Suppressor macrophage (primary cell): ENCODE measurements at places on chromosomes 12 and 14.
A peak's percentile ranks its signal among the peaks of the same experiment; 100 is the strongest.

DNA sequence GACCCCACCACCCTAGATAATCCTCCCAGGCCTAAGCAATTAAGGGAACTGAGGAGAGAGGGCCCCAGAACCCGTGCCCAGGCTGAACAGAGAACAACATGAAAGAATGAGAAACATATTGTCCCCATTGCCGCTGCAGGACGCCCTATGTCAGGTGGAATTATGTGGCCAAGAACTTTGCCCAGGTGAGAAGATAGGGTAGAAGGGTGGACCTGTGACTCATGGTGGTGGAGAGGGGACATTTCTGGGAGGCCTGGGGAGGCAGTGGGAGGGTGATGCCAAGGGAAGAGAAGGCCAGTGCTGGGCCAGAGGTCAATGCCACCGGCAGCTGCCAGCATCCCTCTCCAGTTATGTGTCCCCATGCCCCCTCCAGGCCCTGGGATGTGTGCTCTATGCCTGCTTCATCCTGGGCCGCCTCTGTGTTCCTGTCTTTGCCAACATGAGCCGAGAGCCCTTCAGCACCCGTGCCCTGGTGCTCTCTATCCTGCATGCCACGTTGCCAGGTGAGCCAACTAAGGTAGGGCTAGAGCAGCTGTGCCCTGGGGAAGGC is 15.5 kb downstream of the SOAT2 start:
- DNase-seq, result no peak

DNA sequence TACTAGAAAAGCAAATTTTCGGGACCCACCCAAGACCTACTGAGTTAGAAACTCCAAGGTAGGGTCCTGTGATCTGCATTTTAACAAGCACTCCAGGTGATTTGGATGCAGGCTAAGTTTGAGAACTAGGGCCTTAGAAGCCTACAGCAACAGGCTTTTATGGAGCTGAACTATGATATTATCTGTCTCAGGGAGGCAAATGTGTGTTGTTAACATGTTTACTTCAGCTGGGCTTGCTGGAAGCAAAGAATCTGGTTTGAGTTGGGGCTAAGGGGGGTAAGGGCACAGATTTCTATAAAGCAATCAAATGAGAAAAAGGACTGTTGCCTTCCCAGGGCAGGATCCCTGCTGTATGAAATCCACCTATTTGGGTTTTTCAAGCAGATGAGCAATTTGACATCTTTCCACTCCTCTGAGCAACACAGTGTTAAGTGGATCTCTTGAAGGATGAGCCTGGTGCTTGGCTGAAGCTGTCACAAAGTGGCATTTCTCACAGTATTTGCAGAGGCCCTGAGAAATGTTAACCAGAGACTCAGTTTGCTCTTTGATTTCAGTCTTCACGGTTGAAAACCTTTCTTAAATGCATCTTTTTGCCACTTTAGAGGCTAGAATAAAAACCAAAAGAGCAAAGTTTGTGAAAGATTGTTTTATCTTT is 36.2 kb upstream of the SOCS2 start:
- no peak for DNase-seq

DNA sequence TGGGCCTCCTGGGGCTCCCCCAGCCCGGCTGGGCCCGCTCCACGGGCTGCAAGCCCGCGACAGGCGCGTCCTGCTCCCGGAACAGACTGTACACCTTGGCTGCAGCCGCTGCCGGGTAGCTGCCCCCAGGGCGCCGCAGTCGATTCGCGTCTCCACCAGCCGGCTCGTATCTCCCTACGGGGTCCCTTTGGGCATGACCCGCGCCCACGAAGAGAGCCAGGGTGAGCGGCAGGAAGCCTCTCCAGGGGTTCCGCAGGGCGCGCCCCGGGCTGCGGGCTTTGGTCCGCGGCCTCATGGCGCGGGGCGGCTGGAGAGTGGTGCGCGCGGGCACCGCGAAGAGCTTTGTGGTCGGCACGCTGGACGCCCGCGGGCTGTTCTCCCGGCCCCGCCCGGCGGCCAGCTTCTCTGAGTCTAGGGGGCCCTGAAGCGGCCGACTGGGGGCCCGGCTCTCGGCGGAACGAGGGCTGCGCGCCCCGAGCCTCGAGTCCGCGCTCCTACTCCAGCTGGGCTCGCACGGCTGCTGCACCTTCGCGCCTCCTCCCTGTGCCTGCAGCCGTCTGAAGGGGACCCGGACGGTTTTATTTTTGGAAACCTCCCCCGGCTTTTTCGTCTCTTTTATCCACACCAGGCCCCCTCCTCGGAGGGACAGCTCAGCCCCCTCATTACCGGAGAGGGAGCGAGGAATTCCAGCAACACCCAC is at the start of gene LTBP2:
TSS of gene LTBP2 (minus strand) at position 588 of the 700 bp plus-strand sequence. CDS start at position 295, 293 bp downstream.
- peak; percentile 37 for DNase-seq

DNA sequence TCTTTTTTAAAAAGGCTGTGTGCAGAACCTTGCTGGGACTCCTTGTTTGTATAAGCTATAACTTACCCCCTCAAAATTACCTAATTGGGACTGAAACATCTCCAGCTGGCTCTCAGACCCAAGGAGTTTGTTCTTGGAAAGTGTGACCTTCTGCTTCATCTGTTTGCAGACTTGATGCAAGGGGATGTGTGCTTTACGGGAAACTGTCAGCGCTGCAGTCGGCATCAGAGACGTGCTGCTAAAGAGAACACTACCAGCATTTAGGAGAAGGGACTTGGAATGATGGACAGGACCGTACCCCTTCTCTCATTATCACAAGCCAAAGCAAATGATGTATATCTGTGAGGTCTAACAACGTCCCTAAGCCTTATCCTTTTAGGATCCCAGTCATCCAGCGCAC is 174.2 kb upstream of the PARP11 start:
- no peak for DNase-seq

DNA sequence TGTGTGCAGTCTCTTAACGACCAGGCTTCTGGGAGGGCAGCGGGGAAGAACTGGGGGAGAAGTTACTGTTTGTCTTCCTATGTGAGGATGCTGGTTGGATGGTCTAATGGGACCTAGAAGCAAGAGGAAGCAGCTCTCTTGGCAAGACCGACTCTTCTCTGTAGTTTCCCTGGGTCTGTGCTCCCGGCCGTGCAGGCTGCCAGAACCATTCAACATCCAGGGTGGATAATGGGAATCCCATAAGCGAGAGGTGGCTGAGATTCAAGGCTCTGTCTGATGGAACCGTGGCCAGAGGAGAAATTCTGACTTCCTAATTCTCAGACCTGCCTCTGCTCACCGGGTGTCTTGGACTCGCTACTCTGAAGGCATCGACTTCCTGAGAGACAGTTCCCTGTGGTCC is 561.0 kb upstream of the TBX3 start:
- no peak for DNase-seq

- DNase-seq, result no peak
Observed at GRCh38 chr14:80448267-80448666, 237.0 kb upstream of the DIO2 start.

DNA sequence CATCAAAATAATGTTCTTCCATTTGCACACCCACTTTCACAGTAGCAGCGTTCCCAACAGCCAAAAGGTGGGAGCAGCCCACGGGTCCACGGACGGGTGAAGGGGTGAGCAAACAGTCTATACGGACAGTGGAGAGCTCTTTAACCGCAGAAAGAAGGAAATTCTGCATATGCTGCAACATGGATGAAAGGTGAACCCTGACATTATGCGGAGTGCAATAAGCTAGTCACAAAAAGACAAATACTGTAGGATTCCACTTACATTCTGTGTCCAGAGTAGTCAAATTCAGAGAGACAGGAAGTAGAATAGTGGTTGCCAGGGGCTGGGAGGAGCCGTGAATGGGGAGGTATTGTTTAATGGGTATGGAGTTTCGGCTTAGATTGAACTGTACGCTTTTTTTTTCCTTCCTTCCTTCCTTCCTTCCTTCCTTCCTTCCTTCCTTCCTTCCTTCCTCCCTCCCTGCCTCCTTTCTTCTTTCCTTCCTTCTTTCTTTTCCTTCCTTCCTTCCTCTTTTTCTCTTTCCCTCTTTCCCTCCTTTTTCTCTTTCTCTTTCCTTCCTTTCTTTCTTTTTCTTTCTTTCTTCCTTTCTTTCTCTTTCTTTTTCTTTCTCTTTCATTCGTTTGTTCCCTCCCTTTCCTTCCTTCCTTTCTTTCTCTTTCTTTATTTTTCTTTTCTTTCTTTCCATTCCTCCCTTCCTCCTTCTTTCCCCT is 15.8 kb upstream of the ANKRD9 start:
- peak; percentile 52 for DNase-seq

DNA sequence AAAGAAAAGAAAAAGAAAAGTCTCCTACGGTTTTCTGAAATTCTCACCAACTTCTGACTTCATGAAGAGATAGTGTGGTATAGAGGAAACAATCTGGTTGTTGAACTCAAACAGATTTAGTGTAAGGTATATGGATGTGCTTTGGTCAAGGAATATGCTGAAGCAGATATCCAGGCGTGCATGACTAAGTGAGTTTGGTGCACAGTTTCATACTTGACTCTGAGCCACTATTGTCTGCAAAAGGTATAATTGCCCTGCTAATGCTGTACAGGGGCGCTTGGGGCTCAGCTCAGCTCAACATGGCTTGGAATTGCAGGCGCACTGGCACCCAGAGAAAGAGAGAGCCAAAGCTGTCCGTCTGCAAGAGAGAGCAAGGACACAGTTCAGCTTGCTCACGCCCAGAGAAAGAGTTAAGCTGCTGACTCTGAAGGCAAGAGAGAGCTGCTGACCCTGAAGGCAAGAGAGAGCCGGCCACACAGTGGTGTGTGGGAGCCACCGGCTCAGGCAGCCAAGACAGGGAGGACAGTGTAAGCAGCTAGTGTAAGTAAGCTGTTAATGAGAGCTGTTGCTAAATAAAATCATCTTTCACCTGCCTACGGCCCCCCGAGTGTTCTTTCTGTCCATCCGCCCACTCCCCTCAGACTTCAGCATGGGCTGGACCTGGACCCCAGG is 66.4 kb upstream of the SLC38A4 start:
- DNase-seq, result no peak

DNA sequence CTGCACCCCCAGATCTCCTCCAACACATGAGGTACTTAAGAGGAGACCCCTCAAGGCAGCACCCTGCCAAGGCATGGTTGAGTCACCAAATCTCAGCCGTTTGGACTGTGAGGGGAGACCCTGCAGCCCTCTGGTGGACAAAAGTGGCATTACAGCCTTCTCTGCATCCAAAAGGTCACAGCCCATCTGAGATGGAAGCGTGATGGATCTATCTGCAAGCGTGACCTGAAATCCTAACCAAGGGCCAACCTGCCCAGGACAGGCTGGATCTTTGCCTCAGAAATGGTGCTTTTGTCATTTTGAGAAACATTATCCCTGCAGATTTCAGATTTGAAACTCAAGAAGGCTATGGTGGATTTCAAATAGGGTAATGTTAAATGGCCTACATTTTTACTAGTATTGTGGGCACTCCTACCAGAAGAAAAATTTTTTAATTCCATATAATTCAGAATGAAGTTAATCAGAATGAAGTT is 23.7 kb upstream of the DHRS4 start:
- DNase-seq, result peak; percentile 76

GRCh38 chr12:49059299-49060171 is 1.1 kb downstream of the KMT2D start:
- DNase-seq, result peak; percentile 29

GRCh38 chr12:121668750-121669520 is 519 bp downstream of the MORN3 start:
- peak; percentile 41 for DNase-seq

DNA sequence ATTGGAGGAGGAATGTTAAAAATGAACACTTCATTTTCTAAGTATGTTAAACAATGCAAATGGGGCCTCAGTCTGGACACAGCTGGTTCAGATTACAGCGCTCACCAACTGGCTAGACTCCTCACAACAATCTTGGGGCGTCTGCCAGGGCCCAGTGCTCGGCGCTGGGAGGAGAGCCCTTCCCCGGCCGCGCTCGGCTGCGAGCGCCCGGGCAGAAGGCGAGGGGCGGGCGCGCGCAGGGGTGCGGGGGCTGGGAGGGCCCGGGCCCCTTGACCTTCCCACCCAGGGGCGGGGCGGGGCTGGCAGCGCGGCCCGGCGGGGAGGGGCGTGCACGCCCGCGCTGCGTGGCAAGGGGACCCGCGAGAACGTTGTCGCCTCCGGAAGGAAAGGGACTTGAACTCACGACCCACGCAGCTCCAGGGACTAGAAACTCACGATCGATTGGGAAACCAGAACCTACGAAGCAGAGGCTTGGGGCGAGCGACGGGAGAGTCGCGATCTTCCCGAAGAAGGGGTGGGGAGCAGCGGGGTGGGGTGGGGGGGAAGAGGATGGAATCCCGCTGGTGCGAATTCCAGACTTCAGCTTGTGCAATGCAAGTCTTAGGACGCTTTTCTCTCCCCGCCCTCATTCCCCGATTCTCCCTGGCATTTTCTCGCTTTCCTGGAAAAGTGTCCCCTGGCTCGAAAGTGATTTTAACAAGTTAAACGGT is at the start of gene FBLN5:
TSS of gene FBLN5 (minus strand) at position 220 of the 710 bp plus-strand sequence. CDS start 465 bp downstream, outside the sequence.
- peak; percentile 66 for DNase-seq

- DNase-seq, result no peak
Observed at GRCh38 chr14:46951103-46951502, 299.5 kb upstream of the RPL10L start.
